Activated naive CD4-positive, alpha-beta T cell treated with Interleukin-2 at 50 U/mL for 16 hours (primary cell): ENCODE measurements at places on chromosomes 16 and 17.

GRCh38 chr17:17661834-17662385, 19.3 kb upstream of the RAI1 start:
- no peak for DNase-seq

- DNase-seq: no peak
These were observed 13.9 kb upstream of the LPCAT2 start for GRCh38 chr16:55494994-55495421.

- DNase-seq: no peak
These were observed 5.3 kb upstream of the HSD11B2 start for GRCh38 chr16:67425580-67425979.

DNA sequence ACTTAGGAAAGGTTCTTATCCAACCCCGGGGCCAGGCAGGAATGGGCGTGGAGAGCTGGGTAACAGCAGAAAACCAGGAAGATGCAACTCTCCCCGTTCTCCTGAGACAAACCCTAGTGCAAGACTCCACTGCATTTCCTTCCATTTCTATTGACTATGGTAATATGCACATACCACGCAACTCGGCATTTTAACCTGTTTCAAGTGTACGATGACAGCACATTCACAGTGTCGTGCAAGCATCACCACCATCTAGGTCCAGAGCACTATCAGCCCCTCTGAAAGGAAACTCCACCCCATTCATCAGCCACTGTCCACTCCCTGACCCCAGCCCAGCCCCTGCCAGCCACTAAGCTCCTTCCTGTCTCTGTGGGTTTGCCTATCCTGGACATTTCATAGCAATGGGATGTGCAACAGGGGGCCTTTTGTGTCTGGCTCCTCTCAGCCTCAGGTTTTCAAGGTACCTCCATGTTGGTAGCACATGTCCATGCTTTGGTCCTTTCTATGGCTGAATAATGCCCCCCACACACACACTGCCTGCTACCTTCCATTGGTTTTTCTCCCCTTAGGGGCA, 441.9 kb downstream of the SOX9 start:
- no peak for DNase-seq

DNA sequence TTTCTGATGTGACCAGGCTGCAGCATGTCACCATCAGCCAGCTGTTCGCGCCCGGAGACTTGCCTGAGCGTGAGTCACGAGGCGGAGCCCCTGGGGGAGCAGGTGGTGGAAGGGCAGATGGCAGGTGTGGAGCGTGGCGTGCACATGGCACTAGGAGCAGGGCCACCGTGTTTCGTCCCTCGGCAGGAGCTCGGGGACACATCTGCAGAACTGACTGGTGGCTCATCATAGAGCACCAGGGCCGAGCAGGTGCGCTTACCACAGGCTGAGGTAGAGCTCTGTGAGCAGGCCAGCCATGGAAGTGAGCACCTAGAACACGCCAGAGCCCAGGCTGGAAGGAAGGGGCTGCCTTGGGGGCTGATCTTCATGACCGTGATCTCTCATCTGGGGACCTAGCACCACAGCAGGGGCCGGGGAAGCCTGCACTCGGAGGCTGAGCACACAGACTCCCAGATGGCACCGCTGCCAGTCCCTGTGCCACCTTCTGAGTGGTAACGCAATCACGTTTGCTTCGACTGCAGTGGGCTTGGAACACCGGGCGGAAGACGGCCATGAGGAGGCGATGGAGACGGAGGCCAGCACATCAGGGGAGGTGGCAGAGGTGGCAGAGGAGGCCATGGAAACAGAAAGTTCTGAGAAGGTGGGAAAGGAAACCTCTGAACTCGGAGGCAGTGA, 61.8 kb upstream of the ENDOV start:
- DNase-seq: no peak

DNA sequence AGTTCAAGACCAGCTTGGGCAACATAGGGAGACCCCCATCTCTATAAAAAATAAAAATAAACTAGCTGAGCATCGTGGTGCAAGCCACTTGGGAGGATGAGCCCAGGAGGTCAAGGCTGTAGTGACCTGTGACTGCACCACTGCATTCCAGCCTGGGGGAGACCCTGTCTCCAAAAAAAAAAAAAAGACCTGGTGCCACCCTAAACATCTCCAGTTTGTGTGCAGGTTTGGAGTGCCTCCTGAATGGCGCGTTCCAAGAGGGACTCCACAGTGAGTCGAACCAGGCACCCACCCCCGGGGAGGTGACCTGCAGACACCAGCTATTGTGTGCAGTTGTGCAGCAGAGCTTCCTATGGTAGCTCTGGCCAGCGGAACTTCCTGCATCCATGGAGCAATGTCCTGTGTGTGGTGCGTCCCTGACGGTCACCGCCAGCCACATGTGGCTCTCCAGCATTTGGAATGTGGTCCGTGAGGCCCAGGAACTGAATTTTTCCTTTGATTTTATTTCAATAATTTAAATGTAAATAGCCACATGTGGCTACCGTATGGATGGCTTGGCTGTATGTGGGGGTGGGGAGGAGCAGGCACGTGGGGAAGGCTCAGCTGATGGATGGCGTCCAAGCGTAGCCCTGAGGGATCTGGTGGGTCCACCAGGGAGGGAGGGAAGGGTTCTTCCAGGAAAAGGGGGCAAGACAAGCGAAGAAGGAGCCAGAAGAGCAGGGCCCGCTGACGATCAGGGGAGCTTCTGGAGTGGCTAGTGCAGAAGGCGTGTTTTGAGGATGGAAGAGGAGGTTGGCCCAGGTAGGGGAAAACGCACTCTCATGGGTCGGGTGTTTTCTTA, 107.1 kb upstream of the GSE1 start:
- DNase-seq: no peak

- peak; percentile 34 for DNase-seq
These were observed 108.5 kb upstream of the CCL2 start for GRCh38 chr17:34146440-34147043.

GRCh38 chr17:74431568-74432423, at the start of gene GPRC5C:
GPRC5C (plus strand) TSS chr17:74432088; CDS start chr17:74439777, 7,689 bp downstream.
- peak; percentile 53 for DNase-seq

DNA sequence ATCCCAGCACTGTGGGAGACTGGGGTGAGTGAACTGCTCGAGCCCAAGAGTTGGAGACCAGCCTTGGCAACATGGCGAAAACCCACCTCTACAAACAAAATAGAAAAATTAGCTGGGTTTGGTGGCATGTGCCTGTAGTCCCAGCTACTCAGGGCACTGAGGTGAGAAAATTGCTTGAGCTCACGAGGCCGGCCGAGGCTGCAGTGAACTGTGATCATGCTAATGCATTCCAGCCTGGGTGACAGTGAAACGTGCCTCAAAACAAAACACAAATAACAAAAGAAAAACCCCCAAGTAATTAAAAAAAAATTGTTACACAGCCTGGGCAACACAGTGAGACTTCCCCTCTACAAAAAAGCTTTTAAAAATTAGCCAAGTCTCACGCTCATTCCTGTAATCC, 5.0 kb downstream of the CCDC47 start:
- no peak for DNase-seq

DNA sequence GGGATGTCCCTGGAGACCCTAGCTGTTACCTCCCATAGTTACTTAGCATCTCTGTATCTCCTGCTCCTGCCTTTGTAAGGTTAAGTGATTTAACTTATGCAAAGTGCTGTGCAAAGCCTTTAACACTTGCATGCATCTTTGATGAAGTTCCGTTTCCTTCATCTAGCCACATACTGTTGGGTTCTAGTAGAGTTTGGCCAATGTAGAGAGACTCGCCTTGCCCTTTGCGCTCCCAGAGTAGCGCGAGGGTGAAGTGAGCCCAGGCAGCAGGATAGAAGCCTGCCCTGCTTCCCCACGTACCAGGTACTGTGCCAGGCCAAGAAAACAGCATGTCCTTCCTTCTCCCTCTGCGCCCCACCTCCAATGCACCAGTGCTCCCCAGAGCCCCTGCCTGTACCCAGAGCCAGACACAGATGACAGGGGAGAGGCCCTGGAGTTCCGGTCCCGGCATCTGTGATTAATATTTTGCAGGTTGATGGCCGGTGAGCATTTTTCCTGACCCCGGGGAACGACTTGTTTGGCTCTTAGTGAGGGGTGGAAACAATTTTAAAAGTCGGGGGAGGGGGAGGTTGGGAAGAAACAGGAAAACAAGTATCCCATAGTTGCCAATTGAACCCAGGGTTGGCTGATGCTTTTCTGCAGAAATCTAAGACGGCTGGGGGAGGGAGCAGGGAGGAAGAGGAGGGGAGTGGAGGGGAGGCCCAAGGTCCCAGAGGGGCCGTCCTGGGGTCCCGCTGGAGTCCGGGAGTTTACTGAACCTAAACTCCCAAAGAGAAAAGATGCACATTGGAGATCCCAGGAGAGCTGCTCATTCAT, 13.1 kb upstream of the CDC42EP4 start:
- DNase-seq: no peak

- DNase-seq: no peak
These were observed 55.9 kb downstream of the C17orf67 start for GRCh38 chr17:56777859-56778258.

- no peak for DNase-seq
These were observed 3.2 kb upstream of the WNT3 start for GRCh38 chr17:46821482-46822387.

DNA sequence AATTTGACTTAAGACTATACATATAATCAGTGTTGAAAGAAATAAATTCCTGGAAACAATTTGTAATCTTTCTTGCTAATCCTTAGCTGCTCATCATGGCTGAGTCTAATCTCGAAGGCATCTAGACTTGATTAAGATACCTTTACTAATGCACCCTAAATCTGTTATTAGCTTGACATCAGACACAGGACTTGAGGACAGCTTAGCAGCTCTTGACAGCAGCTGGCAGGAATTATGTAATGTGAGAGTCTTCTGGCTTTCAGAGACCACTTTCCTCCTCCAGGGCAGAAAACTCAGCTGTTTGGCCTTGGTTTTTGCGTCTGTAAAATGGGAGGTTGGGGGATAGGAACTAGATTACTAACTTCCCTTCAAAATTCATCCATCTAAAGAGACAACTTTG, 7.1 kb upstream of the MPP2 start:
- DNase-seq: no peak

DNA sequence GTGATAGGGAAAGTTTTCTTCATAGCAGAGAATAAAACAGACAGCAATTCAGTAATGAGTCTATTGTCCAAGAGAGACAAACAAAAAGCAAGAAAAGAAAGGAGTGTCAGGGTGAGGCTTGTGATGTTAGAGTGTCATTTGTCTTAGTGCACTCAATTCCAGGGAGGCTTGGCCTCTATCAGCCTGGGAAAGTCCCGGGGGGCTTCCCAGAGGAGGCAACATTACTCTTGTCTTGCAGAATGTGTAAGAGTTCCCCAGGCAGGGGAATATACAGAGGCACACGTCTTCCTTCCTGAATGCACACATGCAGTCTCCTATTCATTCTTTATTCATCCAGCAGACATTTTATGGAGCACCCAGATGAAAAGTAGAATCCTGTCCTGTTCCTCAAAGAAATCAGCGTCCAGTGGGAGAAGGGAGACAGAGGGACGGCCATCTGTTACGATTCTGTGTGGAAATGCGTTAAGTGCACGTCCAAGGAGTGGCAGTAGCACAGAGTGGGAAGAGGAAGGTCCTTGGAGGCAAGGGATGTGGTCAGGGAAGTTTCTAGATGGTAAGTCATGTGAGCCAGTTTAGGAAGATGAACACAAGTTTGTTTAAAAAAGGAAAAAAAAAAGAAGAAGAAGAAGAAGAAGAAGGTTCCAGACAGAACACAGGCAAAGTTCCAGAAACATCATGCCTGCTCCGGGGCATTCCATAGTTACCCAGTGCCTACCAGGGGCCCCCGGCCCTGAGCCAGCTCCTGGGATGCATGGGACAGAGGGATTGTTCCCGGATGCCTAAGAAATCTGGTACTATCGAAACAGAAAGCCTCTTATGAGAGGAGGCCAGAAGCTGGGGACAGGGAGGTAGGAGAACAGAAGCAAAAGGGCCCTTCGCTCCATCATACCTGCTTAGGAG, 21.1 kb downstream of the CACNG4 start:
- DNase-seq: no peak

GRCh38 chr17:80650751-80651518, 106.3 kb downstream of the RPTOR start:
- DNase-seq: no peak

DNA sequence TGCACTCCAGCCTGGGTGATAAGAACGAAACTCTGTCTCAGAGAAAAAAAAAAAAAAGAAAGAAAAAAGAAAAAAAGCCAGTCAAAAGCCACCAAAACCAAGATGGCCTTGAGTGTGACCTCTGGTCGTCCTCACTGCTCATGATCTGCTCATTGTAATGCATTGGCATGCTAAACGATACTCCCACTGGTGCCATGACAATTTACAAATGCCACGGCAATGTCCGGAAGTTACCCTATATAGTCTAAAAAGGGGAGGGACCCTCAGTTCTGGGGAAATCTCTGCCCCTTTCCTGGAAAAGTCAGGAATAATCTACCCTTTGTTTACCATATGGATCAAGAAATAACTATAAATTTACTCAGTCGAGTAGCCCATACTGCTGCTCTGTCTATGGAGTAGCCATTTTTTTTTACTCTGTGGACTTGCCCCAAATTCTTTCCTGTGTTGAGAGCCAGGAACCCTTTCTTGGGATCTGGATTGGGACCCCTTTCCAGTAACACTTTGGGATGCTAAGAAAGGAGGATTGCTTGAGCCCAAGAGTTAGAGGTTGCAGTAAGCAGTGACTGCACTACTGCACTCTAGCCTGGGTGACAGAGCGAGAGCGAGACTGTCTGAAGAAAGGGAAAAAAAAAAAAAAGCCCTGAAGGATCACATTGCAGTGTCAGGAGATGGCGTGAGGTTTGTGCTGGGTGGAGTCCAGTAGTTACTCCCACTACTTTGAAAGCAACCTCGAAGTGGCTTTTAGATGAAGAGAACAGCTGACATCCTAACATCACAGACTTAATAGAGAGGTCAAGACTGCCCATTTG, 3.7 kb upstream of the TMEM231 start:
- no peak for DNase-seq

DNA sequence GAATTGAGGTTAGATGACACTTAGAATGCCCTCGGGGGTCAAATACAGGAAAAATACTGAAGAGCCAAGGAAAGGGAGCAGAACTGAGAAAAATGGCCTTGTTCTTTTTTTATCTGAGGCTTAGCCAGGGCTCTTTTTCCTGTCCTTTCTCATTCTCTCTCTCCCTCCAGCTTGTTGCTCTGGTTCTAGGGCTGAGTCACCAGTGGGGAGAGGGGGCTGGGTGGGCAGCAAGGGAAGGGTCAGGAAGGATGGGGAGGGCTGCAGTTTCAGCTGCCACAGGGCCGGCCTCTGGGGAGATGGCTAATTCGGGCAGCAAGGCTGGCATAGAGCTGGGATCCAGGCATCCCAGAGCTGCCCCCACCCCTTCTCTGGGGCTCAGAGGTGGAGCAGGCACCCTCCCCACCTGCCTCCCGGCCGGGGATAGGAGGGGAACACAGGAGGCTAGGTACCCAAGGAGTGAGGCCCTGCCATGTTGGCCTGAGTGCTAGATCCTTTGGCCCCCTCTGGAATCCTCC, 3.9 kb downstream of the ITGA3 start:
- DNase-seq: no peak

DNA sequence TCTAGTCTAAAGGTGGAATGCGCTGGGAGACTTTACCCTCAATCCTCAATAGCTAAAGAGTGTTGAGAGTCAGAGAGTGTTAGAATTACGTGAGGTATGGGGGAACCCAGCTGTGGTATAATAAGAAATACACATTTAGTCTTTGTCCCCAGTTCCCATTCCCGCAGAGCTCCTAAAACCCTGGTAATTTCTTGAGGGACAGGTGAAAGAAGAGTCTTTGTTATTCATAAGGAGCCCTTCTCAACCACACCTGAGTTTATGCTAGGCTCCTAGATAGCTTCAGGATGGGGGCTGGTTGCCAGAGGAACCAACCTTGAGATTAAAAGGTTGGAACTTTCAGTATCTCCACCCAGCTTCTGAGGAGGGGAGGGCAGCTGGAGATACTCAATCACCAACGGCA, 5.8 kb downstream of the ZNF18 start:
- no peak for DNase-seq
